ENCODE measurements at places on chromosomes 4 and X.

DNA sequence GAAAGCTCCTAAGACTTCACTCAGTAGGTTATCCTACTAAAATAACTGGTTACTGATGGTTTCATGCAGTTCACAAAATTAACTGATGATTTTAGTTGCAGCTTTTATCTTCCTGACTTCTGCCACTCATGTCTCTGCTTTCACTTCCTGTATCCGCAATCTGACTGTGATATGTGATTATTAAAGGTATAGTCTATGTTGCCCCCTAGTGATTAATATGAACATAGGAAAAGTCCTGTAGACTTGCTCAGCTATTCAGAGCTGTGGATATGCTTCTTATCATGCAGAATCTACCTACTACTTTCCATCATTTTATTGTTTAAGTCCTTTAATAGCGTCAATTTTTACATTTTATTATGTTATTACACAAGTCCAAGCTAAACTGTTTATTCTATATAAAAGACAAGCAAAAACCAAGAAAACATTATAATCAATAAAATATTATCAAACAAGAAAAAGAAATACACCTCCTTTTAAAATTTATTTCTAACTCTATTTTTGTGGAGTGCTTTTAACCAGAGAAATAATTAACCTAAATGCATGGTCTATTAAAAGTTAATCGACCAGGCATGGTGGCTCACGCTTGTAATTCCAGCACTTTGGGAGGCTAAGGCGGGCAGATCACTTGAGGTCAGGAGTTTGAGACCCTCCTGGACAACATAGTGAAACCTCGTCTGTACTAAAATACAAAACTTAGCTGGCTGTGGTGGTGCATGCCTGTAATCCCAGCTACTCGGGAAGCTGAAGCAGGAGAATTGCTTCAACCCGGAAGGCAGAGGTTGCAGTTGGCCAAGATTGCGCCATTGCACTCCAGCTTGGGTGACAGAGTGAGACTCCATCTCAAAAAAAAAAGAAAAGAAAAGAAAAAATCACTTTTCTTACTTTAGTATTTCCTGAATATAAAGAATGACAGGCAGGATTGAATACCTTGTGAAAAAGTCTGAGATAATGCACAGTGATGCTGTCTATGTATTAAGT lies 40.4 kb upstream of the TLR2 start:
- no peak for DNase-seq

- no peak for DNase-seq
Measured at GRCh38 chr4:155220025-155220424, 11.6 kb downstream of the NPY2R start.

GRCh38 chr4:7168106-7168505 lies 24.2 kb upstream of the SORCS2 start:
- DNase-seq, result no peak

GRCh38 chr4:186236126-186236525 lies 8.8 kb downstream of the KLKB1 start:
- no peak for DNase-seq

DNA sequence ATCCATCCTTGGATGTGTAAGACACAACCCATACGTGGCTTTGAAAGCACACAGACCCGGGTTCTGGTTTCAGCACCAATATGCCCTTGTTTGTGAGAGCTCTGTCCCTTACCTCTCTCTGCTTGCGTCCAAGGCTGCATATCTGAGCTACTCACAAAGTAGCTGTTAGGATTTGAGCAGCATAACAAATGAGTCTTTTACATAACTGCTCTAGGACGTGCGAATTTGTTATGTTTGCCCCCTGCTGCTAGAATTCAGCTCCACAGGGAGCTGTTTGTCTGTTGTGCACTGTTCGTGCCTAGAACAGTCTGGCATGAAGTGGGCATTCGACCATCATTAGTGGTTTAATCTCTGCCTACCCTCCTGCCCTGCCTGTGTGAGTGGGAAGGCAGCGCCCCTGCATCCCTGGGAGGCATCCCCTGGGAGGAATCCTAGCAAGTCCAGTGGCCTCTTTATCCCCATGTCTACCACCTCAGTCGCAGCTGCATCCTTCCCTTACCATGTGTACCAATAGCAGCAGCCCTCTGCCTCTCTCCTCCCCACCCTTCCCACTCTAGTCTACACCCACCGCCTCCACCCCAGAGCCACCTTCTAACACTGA lies 42.1 kb downstream of the SLC2A9 start:
- DNase-seq, result no peak

- no peak for DNase-seq
Measured at GRCh38 chrX:143642426-143642825, 6.5 kb upstream of the SLITRK4 start.

DNA sequence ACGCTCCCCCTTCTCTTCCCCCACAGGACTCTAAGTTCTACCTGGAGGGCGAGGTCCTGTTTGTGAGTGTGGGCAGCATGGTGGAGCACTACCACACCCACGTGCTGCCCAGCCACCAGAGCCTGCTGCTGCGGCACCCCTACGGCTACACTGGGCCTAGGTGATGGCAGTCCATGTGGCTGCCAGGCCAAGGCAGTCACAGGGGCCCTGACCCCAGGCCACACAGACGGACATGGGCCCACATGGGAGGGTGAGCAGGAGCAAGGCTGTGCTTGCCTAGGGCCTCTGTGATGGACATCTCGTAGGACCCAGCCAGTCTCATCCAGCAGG lies 10.0 kb upstream of the ADD1 start:
- DNase-seq, result no peak

- DNase-seq, result no peak
Measured at GRCh38 chr4:152091405-152091804, 330.6 kb upstream of the GATB start.

GRCh38 chr4:111988514-111988913 lies 156.7 kb upstream of the FAM241A start:
- DNase-seq, result no peak

DNA sequence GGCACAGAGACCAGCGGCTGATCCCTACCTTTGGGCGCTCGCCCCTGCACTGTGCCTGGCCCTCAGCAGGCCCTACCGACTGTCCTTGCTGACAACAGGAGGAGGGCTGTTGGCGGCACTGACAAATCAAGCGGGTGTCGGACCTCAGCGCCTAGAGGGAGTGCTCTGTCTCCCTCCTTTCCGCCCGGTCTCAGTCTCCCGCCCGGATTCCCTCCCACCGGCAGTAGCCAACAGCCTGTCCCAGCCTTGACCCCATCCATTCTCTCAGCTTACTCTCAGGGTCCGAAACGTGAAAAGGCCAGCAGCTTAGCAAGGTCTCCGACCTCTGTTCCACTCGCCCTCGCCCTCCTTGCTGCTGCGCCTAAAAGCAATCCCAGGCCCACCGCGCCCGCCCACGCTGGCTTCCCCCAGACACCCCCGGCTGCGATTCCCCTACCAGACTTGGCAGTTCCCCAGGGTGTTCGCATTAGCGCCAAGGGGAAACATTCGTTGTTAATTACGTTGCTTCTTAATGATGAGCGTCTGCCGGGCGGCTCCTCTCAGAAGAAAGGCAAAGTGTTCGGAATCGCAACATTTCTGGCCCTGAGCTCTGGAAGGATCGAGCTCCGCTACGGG lies 96.2 kb downstream of the SOWAHB start:
- DNase-seq, result no peak

DNA sequence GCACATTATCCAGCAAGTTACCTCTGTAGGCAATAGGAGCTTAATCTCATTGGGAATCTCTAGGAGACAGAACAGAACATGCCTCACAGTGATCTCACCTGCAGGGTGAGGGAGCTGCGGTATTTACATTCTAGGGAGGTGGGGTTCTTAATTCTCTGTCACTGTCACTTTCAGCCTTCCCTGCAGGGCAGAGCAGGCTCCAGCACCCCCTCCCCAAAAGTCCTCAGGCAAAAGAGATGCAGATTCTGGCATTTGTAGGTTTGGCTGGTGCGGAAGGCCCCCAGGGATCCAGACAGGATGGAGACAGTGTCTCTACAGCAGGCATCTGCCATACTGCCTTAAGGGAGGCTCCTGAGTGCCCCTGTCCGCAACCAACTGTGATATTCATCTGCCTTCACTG lies 166.4 kb upstream of the ATP6AP2 start:
- no peak for DNase-seq

- DNase-seq, result no peak
Measured at GRCh38 chr4:8340781-8341241, 71.3 kb downstream of the HTRA3 start.
